GF-D8 (cell line): ENCODE measurements at places on chromosomes 11 and 22.
A peak's percentile ranks its signal among the peaks of the same experiment; 100 is the strongest.

DNA sequence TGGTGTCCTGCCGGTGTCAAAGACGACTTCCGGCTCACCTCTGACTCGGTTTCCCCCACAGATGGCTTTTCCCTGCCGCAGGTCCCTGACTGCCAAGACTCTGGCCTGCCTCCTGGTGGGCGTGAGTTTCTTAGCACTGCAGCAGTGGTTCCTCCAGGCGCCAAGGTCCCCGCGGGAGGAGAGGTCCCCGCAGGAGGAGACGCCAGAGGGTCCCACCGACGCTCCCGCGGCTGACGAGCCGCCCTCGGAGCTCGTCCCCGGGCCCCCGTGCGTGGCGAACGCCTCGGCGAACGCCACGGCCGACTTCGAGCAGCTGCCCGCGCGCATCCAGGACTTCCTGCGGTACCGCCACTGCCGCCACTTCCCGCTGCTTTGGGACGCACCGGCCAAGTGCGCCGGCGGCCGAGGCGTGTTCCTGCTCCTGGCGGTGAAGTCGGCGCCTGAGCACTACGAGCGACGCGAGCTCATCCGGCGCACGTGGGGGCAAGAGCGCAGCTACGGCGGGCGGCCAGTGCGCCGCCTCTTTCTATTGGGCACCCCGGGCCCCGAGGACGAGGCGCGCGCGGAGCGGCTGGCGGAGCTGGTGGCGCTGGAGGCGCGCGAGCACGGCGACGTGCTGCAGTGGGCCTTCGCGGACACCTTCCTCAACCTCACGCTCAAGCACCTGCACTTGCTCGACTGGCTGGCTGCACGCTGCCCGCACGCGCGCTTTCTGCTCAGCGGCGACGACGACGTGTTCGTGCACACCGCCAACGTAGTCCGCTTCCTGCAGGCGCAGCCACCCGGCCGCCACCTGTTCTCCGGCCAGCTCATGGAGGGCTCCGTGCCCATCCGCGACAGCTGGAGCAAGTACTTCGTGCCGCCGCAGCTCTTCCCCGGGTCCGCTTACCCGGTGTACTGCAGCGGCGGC, 5.5 kb downstream of the B3GNT6 start:
- DNase-seq = no peak

DNA sequence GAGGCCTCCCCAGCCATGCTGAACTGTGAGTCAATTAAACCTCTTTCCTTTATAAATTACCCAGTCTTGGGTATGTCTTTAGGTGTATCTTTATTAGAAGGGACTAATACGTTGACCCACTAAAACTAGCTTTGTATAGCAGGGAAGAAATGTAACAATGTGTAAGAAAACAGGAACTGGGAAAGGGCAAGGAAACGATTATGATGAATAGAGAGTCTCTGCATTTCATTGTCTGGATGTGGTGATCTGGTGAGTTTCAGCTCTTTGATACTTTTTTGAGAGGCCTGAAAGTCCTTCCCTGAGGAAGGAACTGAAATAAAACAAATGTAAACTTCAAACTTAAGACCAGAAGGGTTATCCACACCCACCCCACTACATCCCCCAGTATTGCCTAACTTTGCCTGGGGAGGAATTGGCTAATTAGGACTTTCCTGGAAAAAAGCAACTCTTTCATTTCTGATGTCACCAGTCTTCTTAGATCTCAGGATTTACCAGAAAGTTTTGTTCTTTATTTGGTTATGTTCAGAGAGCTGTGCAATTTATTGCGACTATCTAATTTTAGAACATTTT, 119.0 kb downstream of the LDLRAD3 start:
- no peak for DNase-seq

- DNase-seq = no peak
Measured at GRCh38 chr11:65003282-65003681, 6.5 kb upstream of the BATF2 start.

- DNase-seq = no peak
Measured at GRCh38 chr11:92267968-92268367, 43.4 kb downstream of the FAT3 start.

DNA sequence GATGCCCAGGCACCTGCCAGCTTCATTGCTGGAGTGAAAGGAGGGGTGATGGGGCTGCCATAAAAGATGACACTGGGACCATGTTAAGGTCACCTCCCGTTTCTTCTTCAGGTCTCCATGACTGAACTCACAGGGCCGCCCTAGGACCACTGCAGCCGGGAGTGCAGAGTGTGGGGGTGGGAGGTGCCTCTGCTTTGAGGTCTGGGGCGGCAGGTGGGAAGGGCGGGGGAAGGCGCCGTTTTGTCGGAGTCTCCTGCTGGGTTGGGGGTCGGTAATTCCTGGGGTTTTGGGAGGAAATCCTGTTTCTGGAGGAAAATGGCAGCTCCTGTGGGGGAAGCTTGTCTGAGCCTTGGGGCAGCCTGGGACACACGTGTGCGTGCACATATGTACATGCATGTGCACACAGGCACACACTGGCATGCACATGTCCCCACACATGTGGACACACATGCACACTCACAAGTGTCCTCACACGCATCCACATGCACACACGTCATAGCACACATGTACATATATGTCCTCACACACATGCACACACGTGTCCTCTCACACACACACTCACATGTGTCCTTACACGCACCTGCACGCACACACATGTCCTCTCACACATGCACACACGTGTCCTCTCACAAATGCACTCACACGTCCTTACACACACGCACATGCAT, 990.9 kb downstream of the BRD1 start:
- no peak for DNase-seq

- DNase-seq = peak; percentile 57
Measured at GRCh38 chr11:85316967-85317366, 310.2 kb downstream of the DLG2 start.

GRCh38 chr11:28521075-28521474, 412.9 kb downstream of the METTL15 start:
- no peak for DNase-seq

DNA sequence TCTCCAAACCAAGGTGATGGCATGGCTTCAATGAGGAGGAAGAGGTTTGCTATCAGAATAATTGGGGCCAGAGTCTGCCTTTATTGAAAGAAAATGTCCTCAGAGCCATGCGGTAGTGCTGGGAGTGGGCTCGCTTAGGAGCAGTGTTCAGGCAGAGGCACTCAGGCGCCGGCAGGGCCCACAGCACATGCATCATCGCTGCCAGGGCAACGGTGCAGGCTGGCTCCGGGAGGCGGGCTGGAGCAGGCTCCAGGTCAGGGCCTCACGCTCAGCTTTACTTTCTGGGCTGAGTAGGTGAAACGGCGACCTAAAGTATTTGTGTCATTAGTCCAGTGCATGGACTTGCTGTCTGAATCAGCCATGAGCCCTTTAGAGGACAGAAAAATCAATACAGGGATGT, 169.9 kb upstream of the CCDC90B start:
- no peak for DNase-seq

DNA sequence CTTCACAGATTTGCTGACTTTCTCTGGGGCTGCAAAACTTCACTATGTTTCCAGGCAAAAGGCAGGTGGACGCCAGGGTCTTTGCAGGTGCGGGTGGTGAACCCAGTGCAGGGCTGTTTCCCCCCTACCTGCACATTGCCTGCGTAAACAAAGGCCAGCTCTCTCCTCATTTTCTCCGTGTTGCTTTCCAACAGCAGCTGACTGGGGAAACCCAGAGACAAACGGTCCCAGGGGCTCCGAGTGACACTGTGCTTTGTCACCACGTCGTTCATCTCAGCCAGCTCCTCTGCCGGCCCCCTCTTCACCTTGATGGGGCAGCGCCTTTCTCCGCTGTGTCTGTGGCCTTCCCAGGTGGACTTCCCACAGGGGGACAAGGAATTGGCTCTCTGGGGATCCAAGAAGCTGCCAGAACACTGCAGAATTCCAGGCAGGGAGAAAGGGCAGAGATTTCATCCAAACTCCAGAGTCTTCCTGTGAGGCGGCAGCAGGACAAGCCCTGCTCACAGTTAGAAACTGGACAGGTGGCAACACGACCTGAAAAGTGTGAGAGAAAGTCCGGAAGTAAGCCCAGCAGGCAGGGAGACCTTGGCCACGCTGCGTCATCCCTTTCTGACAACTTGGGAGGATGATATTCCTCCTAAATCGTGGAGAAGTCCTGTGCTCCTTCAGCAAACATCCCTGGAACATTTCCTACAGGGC, 1493.7 kb downstream of the TBC1D22A start:
- DNase-seq = no peak

DNA sequence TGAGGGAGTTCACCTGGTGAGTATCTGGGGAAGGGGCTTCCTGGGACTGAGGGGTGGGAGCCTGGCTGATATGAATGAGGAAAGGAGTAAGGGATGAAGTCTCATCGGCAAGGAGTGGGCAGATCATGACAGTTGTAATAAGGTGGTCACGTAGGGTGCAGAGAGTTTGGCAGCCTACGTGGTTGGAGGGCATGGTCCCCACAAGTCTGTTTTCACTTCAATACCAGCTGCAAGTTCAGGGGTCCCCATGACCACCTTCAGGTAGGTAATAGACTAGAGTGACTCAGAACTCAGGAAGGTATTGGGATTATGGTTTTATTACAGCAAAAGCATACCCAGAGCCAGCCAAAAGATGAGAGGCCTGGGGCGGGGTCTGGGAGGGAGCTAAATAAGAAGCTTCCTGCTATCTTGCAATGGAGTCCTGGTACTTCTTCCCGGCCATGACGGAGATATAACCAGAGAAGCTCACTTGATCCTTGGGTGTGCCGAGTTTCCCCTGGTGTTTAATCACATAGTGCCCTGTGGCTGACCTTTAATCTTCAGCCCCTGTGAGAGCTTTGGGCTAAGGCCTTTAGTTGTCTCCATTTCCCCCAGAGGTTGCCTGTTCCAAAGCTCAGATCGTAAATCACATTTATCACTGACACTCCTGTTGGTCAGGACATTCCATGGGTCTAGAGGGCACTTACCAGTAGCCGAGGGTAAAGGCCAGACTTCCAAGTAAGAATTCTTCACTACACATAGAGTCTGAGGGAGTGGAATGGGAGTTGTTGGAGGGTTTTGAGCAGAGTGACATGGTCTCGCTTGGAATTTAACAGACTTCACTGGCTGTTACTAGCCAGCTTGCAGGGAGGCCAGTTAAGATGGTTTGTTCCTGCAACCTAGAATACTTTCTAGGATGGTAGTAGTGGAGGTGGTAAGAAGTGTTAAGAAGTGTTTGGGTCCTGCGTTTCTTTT, 9.1 kb downstream of the SLC3A2 start:
- no peak for DNase-seq

GRCh38 chr22:49307870-49308269, 519.8 kb downstream of the BRD1 start:
- DNase-seq = no peak

GRCh38 chr11:106986261-106986660, 32.0 kb downstream of the GUCY1A2 start:
- DNase-seq = no peak

- no peak for DNase-seq
Measured at GRCh38 chr11:33320016-33320813, 63.0 kb downstream of the HIPK3 start.

DNA sequence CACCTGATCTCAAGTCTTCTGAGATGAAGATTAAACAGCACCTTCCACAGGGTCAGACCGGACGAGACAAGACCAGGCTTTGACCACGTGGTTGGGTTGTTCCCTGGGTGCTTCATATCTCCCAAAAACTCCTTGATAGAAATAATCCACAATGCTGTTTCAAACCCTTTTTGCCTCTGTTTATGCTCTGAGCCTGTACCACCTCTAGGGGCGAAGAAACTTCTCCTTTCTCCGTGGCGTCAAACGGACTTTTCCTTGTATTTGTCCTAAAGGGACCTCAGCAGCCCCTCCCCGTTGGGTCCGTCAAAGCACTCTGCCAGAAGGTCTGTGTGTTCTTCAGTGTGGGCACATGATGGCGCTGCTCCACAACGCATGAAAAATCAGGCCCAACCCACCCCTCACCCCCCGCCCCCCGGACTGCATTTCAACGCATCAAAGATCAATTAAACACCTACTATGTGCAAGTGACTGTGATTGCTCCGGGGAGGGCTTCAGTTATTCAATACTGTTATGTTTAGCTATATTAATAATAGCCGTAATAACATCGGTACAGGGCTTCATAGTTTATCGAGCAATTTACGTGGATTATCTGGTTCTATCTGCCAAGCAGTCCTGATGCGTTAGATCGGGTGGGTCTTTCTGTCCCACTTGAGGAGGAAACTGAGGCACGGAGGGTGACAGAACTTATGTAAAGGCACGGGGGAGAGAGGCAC, 17.3 kb upstream of the EIF3D start:
- peak; percentile 31 for DNase-seq

DNA sequence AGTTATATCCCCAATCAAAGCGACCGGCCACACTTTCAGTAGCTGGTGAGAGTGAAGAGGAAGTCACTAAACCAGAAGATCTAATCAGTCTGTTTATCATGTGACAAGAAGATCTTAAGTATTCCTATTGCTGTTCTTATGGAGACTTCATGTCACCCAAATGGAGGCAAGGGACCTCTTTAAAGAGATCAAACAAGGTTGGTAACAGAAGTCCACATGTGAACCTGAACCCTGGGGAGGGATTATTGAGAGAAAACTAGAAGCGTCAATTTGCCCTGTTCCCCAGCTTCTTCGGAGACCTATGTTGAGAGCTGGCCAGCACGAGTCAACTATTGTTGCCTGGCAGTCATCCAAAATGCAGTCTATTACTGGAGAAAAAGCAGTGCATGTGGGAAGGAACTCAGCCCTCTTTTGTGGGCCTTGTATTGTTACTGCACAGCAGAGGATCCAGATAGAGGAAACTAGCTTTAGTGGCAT, 76.9 kb upstream of the CTSC start:
- DNase-seq = peak; percentile 78

DNA sequence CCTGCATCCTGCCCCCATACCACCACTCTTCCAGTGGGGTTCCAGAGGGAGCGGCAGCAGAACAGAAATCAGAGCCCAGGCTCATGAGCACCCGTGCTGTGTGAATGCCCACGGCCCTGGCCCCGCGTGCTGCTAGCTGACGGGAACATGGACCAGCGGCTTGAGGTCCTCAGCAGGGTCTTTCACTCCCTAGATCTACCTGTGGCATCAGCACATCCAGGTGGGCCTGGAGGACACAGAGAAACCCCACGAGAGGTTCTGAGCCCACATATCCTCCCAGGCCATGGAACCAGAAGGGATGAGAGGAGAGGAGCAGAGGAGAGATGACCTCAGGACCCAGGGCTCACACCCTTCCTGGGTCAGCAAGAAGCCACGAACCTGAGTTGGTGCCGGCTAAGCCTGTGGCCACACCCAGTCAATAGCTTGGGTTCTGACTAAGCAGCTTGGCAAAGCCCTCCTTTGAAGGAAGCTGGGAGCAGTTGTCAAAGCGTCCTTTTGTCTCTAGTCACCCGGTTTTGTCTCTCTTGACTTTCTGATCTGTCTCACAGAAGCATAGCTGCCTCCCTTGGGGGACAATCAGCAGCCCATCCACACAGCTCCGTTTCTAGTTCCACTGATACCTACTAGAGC, 89.3 kb upstream of the LMO1 start:
- no peak for DNase-seq

DNA sequence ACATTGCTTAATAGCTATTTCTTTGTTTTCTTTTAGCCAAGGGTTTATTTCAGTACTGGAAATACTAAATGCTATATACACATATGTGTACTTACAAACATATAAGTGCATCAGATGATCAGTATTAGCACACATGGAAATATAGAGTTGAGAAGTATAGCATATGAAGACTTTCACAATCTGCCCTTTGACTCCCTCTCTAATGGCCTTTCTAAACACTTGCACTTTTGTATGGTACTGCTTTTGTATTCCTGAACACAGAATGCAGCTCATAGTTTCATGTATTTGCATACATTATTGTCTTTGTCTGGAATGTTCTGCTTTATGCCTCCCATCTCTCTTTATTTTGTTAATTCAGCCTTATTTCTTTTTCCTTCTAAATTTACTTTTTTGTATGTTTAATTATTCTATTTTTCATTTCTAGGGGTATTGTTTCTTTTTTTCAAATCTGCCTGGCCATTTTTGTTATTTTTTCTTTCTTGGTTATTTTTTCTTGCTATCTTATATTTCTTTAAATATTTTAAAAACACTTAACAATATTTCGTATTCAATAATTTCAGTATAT, 28.8 kb downstream of the ACER3 start:
- no peak for DNase-seq
